GM12878 (cell line): ENCODE measurements at places on chromosomes 2 and 18. TPM values are rescaled to one million over a fixed set of nuclear protein-coding genes. Genes with fewer than 3 reads are reported as not detected.

DNA sequence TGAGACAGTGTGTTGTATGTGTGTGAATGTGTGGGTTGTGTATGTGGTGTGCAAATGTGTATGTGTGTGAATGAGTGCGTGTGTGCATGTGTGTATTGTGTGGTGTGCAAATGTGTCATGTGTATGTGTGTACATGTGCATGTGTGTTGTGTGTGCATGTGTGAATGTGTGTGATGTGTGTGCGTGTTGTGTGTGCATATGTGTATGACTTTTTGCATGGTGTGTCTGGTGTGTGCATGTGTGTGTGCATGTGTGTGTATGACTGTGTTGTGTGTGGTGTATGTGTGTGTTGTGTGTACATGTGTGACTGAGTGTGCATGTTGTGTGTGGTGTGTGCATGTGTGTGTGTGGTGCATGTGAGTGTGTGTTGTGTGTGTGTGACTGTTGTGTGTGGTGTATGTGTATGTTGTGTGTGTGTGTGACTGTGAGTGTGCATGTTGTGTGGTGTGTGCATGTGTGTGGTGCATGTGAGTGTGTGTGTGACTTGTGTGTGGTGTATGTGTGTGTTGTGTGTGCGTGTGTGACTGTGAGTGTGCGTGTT is 268.3 kb downstream of the DCDC2C start:
- H3K27ac ChIP-seq: no peak overlapping the region
- H3K4me3 ChIP-seq: no peak overlapping the region
- no peaks in the 10 kb centered on the region for H3K36me3 ChIP-seq
- no peaks in the 10 kb centered on the region for H3K27me3 ChIP-seq

- DNase-seq: no peak
- H3K27ac ChIP-seq: no peak overlapping the region
- no peak overlapping the region for H3K4me3 ChIP-seq
- H3K27me3 ChIP-seq: no peaks in the 10 kb centered on the region
- H3K36me3 ChIP-seq: no peaks in the 10 kb centered on the region
Observed at GRCh38 chr2:165804719-165805118, 10.7 kb upstream of the GALNT3 start.

GRCh38 chr2:174014699-174015070 is 49.5 kb upstream of the SP3 start:
- H3K27ac ChIP-seq: no peak overlapping the region
- no peaks in the 10 kb centered on the region for H3K27me3 ChIP-seq
- no peak overlapping the region for H3K4me3 ChIP-seq
- peaks cover 6% of the 10 kb centered on the region for H3K4me1 ChIP-seq

GRCh38 chr2:18413676-18414396 is 146.6 kb downstream of the RDH14 start:
- H3K27me3 ChIP-seq: no peaks in the 10 kb centered on the region
- H3K4me3 ChIP-seq: no peak overlapping the region
- no peaks in the 10 kb centered on the region for H3K4me1 ChIP-seq
- no peak for DNase-seq

DNA sequence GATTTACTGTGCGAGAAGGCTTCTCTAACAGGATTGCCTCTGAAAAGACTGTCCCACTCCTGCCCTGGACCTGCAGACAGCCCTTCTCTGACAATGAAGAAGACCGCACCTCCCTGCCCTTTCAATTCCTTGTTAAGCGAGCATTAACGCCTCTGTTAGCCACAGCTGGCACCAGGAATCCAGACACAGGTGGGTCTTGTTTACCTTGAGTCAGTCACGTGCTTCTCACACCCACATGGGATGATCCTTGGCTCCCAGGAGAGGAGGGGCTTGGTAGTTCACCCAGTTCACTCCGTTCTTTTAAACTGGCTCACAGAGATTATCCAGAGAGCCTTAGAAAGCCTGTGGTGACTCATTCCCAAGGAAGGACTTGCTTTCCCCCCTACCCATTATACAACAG is 410.5 kb upstream of the MEIS1 start:
- H3K4me1 ChIP-seq: no peaks in the 10 kb centered on the region
- H3K27me3 ChIP-seq: no peaks in the 10 kb centered on the region
- no peak overlapping the region for H3K4me3 ChIP-seq

- H3K27me3 ChIP-seq: no peaks in the 10 kb centered on the region; the same call in 1 of the 2 replicates
- no peak overlapping the region for H3K27ac ChIP-seq
- H3K36me3 ChIP-seq: no peaks in the 10 kb centered on the region
Observed at GRCh38 chr2:112958428-112959108, 19.2 kb upstream of the IL36G start.

DNA sequence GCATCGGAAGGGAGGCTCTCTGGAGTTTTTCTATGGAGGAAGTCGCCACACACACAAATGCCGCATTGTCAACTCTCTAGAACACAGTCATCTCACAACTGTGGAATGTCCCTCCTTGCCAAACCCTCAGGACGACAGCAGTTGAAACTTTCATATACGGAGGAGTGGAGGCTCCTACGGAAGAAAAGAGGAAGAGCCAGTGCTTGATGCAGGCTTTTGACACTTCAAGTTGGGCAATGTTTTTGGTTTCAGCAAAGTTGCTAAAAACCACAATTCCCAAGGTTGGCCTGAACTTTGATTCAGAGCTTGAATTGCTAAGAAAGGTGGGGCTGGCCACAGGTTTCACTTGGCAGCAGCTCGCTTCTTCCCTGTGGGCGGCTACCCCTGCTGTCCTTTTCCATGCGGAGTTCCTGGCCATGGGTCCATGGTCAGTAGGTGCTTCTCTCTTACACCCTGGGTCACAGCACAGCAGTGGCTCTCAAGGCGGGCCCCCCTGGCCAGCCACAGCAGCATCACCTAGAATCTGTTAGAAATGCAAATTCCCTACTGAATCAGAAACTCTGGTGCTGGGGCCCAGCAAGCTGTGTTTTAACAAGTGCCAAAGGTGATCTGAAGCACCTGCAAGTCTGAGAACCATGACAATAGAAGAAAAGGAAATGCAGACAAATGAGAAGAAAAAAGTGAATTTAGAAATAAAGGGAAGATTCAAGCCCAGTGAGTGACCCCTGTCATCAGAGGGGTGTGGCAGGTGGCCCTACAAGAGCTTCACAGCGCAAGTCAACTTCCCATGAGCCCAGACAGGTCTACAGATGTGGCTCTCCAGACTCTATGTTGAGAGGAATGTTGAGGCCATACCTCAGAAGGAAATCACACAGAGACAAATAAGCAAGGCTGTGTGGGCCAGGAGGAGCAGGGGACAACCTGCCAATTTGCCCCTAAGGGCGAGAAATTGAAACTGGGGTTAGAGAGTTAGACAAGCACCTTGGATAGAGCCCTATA is 856.4 kb downstream of the RNF144A start:
- no peaks in the 10 kb centered on the region for H3K27me3 ChIP-seq
- H3K36me3 ChIP-seq: no peaks in the 10 kb centered on the region
- H3K27ac ChIP-seq: peak overlapping the region; percentile 48
- H3K4me1 ChIP-seq: peaks cover 19% of the 10 kb centered on the region
- peak overlapping the region; percentile 45 for H3K4me3 ChIP-seq

DNA sequence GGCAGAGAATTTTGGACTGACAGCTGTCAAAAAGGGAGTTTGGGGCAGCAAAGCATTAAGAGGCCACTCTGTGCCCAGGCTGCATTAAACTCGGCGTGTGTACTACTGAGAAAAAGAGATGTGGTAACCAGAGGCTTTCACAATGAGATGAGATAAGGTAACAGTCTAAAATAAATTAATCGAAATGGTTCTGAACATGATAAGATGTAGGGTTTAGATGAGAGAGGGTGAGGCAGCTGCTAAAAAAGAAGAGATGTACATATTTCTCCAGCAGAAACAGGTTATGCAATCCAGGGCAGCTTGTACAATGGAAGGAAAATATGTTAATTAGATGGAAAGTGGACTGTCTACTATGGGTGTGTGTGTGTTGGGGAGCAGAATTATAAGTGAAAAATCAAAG is 39.2 kb upstream of the ACTR3 start:
- H3K36me3 ChIP-seq: no peaks in the 10 kb centered on the region
- peaks cover 11% of the 10 kb centered on the region for H3K4me1 ChIP-seq
- H3K4me3 ChIP-seq: no peak overlapping the region

- H3K27ac ChIP-seq: no peak overlapping the region
- H3K36me3 ChIP-seq: no peaks in the 10 kb centered on the region
- H3K4me3 ChIP-seq: no peak overlapping the region
Observed at GRCh38 chr18:56210520-56210919, 427.9 kb downstream of the TXNL1 start.

DNA sequence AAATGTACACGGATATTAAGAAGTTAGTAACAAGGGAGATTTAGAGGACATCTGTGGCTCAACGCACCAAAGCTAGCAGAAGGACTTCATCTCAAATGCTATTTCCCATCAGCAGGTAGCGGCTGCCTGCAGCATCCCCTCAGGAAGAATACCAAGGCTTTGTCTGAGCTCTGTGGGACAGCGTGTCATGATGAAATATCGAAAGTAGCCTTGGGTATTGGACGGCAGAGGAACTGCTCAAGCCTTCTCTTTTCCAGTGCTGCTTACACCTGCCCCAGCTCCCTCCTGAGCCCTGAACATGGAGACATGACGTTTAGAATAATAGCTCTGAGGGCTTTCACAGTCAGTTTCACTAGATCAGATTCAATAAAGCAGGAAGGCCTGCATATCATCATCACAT is 241.6 kb downstream of the SUCLG1 start:
- no peaks in the 10 kb centered on the region for H3K27me3 ChIP-seq
- no peak overlapping the region for H3K4me3 ChIP-seq
- no peak overlapping the region for H3K27ac ChIP-seq
- no peaks in the 10 kb centered on the region for H3K4me1 ChIP-seq

DNA sequence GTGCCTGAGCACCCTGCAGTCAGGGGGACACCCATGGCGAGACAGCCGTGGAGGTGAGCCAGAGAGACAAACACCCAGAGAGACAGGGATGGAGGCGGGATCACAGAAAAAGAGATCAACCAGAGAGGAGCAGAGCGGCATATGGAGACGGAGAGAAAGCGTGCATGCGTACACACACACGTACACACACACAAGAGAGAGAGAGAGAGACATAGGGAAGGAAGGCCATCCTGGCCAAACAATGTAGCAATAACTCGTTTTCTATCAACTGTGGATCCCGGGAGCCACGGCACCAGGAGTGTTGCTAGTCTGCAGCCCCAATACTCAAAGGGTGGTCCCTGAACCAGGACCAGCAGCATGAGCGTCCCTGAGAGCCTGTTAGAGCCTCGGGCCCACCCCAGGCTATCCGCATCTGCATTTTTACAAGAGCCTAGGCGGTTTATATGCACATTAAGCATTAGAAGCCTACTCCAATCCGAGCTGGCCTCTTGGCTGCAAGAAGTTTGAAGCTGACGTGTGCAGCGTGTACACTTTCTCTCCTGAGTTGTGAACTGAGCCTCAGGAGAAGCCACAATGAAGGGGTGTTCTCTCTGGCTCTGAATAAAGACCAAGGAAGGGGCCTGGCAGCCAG is 50.1 kb upstream of the MYCN start:
- H3K27ac ChIP-seq: no peak overlapping the region
- no peaks in the 10 kb centered on the region; the same call in 1 of the 2 replicates for H3K27me3 ChIP-seq
- no peak for DNase-seq

GRCh38 chr18:58828399-58829121 is 36.1 kb upstream of the ZNF532 start:
- no peaks in the 10 kb centered on the region for H3K4me1 ChIP-seq
- no peak overlapping the region for H3K27ac ChIP-seq
- H3K36me3 ChIP-seq: no peaks in the 10 kb centered on the region
- H3K27me3 ChIP-seq: no peaks in the 10 kb centered on the region

- H3K36me3 ChIP-seq: no peaks in the 10 kb centered on the region
- H3K4me1 ChIP-seq: no peaks in the 10 kb centered on the region
- DNase-seq: no peak
- no peaks in the 10 kb centered on the region for H3K27me3 ChIP-seq
Observed at GRCh38 chr2:185998562-185999070, 260.0 kb downstream of the FSIP2 start.

DNA sequence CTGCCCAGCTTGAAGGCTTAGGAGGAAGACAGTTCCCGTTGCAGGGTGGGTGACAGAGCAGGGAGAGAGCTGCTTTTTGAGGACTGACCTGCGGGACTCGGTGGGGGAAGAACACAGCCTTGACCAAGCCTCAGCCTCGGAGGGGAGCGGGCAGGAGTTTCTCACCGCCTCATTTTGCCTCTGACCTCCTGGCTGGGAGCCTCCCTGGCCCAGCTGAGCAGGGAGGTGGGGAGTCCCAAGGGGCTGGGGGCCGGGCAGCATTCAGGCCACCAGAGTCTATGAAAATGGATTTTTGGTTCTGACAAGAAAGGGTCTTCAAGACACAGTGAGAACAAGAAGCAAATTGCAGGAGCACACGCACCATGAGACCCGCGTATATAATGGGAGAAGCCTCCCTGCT is 51.3 kb upstream of the SMAD7 start:
- no peaks in the 10 kb centered on the region; the same call in 1 of the 2 replicates for H3K27me3 ChIP-seq
- H3K4me3 ChIP-seq: no peak overlapping the region
- no peak for DNase-seq
- H3K36me3 ChIP-seq: no peaks in the 10 kb centered on the region
- H3K4me1 ChIP-seq: no peaks in the 10 kb centered on the region

- no peak for DNase-seq
- H3K4me1 ChIP-seq: no peaks in the 10 kb centered on the region
- H3K27me3 ChIP-seq: no peaks in the 10 kb centered on the region
- H3K4me3 ChIP-seq: no peak overlapping the region
- no peaks in the 10 kb centered on the region for H3K36me3 ChIP-seq
Observed at GRCh38 chr2:59935005-59935404, 618.4 kb downstream of the BCL11A start.

DNA sequence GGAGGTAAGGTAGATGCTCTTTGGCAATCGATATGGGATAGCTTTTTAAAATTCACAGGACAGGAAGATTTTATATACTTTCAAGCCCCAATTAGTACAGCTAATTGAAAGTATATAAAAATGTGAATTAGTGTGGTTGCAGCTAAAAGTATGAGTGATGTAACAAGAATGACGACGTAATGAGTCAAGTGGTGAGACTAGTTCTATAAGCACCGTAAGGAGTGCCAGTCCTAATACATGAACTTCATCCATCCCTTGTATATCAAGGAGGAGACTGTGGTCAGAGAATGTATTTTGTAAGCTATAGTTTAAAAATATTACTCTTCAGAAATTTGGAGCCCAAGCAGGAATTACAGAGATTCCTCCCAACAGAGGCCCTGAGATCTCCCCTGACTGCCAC is 25.8 kb downstream of the DNAJC27 start:
- no peak for DNase-seq
- no peaks in the 10 kb centered on the region for H3K27me3 ChIP-seq
- peaks cover 9% of the 10 kb centered on the region for H3K36me3 ChIP-seq
- H3K27ac ChIP-seq: no peak overlapping the region
- no peaks in the 10 kb centered on the region for H3K4me1 ChIP-seq
- H3K4me3 ChIP-seq: no peak overlapping the region

GRCh38 chr2:160751021-160751420 is 257.4 kb upstream of the RBMS1 start:
- DNase-seq: no peak
- no peaks in the 10 kb centered on the region for H3K36me3 ChIP-seq
- H3K27ac ChIP-seq: no peak overlapping the region

RAX gene
- total RNA-seq: not detected in 2 replicates

HTR2B gene
- total RNA-seq: 0.13 and 0.19 TPM in 2 replicates

NYAP2 gene
- total RNA-seq: not detected in 2 replicates

SLC38A11 gene
- not detected in 2 replicates for total RNA-seq

ZSWIM2 gene
- not detected in 2 replicates for total RNA-seq

PSD4 gene
- total RNA-seq: 114 and 117 TPM in 2 replicates

FAM124B gene
- not detected in 2 replicates for total RNA-seq

CRYGA gene
- total RNA-seq: not detected in 2 replicates

GNAL gene
- not detected in 2 replicates for total RNA-seq

LGALSL gene
- total RNA-seq: 7.8 and 10.4 TPM in 2 replicates

OSBPL1A gene
- total RNA-seq: 0.18 and 0.27 TPM in 2 replicates

LIMS3 gene
- 0.61 and 0.69 TPM in 2 replicates for total RNA-seq

DNAJC5G gene
- total RNA-seq: not detected in 2 replicates

TRAF3IP1 gene
- 7.5 and 10.9 TPM in 2 replicates for total RNA-seq
